ENCODE measurements at places on chromosomes 4 and X. TPM values are rescaled to one million over a fixed set of nuclear protein-coding genes. Genes with fewer than 3 reads are reported as not detected.

DNA sequence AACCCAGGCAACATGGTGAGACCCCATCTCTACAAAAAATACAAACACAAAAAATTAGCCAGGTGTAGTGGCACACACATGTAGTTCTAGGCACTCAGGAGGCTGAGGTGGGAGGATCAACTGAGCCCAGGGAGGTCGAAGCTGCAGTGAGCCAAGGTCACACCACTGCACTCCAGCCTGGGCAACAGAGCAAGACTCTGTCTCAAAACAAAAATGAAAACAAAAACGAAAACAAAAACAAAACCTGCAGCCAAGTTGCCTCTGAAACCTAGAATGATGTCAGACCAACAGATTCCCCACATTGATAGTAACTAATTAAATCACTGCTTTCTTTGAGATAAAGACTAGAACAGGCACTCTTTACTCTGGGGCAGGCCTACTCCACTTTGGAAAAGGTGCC lies 104.5 kb downstream of the AMELX start:
- no peak for DNase-seq

DNA sequence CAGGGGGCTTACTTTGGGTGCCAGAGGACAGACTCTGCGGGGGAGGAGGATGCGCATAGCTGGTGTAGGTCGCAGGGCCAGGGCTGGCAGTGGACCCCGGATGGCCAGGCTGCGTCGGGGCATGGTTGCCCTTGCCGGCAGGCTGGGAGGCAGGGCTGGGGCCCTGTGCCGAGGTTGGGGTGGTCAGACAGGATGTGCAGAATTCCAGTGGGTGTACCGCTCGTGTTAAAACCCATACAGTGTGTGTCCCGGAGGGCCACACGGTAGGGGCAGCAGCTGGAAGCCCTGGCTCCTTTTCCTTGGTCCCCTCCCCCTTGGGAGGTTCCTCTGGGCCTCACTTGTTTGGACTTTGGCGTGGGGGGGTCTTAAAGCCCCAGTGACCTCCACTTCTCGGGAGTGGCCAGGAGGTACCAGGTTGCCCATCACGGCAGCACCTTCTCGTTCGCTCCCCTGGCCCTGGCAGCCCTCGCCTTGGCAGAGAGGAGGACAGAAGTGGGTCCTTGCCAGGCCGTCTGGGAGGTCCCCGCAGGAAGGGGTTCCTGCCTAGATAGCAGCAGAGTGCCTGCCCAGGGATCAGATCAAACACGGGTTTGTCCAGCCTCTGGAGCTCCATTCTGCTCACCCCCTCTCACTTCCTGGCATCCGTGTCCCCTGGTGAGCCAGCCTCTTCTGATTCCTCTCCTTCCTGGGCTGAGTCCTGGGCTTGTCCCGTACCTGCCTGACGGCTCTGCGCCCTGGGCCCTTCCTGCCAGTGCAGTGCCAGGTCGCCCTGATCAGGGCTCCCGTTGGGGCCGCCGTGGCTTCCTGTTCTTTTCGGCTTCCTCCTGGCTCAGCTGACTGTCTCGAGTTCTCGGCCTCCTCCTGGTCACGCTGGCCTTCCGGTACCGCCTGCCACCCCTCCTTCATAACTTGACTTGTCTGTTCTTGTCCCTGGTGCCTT lies 56.7 kb upstream of the HGFAC start:
- DNase-seq = no peak

GRCh38 chr4:15077969-15078368 lies 75.7 kb downstream of the CPEB2 start:
- no peak for DNase-seq

STK32B gene
- polyA plus RNA-seq = not detected

GRCh38 chr4:74157154-74157553 lies 764 bp upstream of the MTHFD2L start:
- DNase-seq = no peak

GRCh38 chrX:747176-747575 lies 116.6 kb downstream of the SHOX start:
- DNase-seq = no peak

- no peak for DNase-seq
These were observed 8.8 kb upstream of the PIGA start for GRCh38 chrX:15344106-15344505.

DNA sequence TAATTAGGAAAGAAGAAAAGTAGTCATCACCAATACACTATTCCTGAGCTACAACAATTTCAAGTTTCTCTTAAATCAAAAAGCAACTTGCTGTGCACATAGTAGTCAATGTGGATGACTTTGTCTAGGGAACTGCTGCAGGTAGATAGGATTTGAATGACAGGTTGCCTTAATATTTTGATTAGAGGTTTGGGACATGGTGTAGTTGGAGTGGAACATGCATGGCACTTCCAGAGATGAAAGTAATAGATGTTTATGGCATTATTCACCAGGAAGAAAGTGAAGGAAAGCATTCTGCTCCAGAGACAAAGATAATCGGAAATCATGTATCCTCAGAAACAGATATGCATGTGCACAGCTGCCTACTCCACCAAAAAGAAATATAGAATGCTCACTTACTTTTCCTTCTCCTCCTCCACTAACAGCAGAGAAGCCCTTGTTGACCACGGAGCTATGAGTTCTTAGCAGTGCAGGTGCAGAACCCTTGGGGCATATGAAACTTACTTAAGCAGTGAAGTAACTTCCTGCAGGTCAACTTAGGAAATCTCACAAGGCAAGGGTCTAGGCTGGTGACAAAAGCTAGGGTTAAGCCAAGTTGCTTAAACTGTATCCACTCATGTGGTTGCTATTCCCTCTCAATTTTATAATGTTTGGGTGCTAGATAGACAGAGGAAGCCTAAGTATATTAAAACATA lies 390.8 kb downstream of the HNRNPD start:
- no peak for DNase-seq

DNAAF6 gene
- not detected for polyA plus RNA-seq

DNA sequence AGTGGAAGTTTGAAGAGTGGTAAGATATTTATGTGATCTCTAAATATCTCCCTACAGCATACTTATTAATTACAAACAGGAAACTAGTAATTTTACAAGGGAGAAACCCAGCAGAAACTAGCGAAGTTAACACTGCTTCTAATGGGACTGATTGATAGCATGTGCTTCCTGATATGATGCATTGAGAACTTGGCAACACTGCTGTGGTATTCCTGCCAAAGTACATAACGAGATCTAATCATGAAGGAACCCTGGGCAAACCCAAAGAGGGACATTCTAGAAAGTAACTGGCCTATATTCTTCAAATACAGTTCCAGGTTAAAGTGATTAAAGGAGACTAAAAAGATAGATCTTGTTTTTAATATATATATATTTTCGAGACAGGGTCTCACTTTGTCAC lies 4.6 kb upstream of the GPR34 start:
- no peak for DNase-seq

GRCh38 chr4:83438719-83439118 lies 16.9 kb downstream of the HELQ start:
- no peak for DNase-seq
